Activated CD4-positive, alpha-beta T cell treated with anti-CD3 and anti-CD28 coated beads for 4 hours (primary cell): ENCODE measurements at places on chromosomes 12 and 14.

- DNase-seq, result no peak
Observed at GRCh38 chr12:115709540-115710011, 567.9 kb downstream of the MED13L start.

DNA sequence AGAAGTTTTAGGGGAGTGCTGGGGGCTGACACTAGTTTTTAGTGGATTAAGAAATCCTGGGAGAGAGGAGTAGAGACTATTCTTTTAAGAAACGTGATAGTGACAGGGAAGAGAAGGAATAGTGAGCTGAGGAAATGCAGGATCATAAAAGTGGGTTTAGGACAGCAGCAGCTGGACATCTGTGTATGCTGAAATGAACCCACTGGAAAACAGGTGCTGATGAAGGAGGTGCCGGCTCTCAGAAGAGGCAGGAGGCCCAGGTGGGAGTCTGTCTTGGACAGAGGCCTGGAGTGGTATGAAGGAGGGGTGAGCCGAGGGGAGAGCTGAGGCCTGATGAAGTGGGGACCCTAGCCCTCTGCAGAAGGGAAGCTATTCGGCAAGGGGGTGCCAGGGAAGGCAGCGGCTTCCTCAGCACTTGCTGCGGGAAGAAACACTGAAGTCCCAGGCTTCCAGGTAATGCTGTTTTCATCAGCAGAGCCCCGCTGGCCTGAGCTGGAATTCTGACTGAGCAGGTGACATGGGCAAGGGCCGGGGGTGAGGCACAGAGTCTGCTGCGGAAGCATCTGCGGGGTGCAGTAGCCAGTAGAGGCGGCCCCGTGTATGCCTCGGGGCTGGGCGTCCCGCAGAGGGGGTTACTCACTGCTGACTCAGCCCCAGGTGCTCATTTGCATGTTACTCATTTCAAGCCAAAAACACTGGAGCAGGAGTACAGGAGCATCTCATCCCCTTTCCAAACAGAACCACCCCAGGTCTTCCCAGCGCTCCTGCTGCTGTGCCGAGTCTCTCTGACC is 89.7 kb downstream of the TMCC3 start:
- DNase-seq, result no peak

DNA sequence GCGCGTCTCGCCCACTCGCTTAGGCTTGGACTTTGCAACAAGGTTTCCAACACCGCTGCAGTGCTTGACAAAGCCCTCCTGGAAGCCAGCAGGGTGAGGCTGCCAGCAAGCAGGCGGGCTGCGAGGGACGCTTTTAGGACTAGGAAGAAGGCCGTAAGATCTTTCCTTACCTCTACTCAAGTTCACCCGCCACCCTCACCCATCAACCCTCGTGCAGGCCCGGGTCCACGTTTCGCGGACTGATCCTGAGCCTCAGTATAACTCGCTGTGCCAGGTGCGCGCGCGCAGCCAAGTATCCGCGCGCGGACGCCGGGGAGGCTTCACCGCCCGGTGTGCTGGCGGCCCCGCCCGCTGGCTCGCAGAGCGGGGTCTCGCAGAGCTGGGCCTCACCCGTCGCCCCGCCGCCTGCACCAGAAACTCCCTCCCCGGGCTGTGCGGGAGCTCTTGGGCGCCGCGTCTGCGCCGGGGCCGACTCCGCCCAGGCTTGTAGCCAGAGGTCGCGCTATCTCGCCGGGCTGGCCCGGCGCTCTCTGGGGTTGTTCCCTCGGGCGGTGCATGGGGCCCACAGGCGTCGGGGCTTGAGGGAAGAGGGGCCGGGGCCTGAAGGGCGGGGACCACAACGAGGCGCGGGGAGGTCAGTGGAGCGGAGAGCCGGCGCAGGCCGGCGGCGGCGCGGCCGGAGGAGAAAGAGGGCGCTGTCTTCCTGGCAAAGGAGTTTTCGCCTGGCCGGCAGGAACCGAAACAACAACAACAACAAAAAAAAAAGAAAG is 7.6 kb upstream of the SIX1 start:
- no peak for DNase-seq

DNA sequence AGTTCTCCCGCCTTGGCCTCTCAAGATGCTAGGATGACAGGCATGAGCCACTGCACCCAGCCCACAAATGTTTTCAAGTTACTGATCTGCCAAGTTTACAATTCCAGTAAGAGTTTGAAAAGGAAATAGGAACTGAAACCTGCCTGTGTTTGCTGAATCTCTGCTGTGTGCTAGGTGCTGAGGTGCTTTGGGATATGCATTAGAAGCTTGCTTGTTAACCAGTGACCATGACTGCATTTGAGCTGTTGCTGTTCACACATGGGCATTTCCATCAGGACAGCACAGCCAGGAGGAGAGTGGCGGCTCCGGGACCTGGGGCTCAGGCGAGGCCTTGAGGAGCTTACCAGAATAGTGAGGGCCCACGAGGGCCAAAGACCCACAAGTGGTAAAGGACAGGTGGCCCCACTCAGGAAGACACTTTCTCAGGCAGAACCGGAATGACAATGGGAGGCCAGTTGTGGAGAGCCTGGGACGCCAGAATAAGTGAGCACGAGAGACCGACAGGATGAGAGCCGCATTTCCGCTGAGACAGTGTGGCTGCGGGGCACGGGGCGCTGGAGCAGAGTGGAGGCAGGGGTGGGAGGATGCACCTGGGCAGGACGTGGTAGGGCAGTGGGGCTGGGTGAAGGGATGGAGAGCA is 54.5 kb upstream of the MMP17 start:
- DNase-seq, result no peak

- DNase-seq, result no peak
Observed at GRCh38 chr12:89314060-89314761, 38.1 kb downstream of the DUSP6 start.

- DNase-seq, result no peak
Observed at GRCh38 chr12:56517854-56518253, 3.8 kb upstream of the RBMS2 start.

- no peak for DNase-seq
Observed at GRCh38 chr12:89899651-89900050, 191.0 kb upstream of the ATP2B1 start.

DNA sequence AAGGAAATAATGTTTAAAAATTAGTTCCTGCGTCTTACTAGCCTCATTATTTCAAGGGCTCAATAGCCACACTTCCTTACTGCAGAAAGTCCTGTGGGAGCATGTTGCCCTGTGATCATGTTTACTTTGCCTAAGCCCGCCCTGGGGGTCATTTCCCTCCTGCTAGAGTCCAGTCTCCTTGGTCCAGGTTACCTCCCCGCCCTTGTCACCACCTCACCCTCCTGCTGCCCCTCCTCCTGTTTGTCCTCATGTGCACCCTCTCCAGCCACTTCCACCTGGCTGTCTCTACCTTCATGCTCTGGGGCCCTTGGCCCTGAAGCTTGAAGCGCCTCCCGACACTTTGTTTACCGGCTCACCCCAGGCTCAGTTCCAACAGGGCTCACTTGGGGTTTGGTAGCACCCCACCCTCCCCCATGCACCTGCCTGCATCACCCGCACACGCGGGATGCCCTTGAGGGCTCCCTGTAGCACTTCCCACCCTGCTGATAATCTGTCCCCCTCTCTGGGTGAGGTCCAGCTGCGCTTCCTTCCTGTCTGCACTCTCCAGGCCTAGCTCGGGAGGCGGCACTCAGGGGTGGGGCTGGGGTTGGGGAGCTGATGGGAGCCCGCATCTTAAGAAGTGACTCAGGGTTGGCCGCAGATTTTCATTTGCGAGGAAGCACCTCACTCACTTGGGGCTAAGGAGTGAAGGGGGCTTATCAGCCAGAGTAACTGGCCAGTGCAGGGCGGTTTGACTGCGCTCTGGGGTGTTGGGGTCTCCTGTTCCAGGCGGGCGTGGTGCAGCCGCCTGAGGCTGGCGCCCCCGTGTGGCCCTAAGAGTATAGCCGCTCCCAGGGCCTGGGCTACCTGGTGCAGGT is 40.1 kb downstream of the SMIM41 start:
- DNase-seq, result peak; percentile 11

GRCh38 chr14:102196039-102196901 is 56.6 kb downstream of the WDR20 start:
- no peak for DNase-seq

DNA sequence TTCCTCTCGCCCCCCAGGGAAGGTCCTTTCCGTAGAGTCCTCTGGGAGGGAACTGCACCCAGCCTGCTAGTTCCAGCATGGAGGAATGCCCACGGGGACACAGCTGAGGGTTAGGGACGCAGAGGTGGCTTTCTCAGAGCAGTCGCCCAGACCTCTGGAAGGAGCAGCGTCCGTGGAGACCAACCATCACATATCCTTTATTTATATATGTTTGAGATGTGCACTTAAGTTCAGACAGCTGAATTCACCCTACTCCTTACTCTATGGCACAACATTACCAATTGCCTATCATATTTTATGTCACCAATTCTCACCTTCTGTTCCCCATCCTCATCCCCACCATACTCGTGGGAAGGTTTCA is 305.6 kb upstream of the DIO3 start:
- DNase-seq, result no peak

DNA sequence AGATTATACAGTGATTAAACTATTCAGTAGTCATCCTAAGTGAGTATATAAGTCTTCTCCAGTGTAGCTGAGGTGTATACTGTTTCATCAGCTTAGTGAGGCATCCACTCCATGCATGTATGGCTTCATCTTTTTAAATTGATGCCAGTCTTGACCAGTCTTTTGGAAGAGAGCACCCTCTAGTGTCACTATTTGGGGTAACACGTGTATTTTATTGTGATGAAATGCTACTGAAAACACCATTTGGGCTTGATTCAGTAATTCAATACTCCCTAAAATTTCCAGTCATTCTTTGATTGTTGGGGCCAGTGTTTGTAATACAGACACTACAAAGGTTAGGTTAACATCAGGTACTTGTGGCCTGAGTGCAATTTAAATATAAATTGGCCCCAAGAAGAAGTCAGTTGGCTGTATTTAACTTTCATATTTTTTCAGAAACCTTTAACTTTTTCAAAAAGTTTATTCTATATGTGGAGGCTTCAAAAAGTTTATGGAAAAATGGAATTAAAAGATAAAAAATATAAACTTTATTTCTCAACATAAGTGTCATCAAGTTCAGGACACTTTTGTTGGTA is 35.3 kb downstream of the MIPOL1 start:
- no peak for DNase-seq

GRCh38 chr12:91817517-91817916 is 328.1 kb downstream of the BTG1 start:
- no peak for DNase-seq

DNA sequence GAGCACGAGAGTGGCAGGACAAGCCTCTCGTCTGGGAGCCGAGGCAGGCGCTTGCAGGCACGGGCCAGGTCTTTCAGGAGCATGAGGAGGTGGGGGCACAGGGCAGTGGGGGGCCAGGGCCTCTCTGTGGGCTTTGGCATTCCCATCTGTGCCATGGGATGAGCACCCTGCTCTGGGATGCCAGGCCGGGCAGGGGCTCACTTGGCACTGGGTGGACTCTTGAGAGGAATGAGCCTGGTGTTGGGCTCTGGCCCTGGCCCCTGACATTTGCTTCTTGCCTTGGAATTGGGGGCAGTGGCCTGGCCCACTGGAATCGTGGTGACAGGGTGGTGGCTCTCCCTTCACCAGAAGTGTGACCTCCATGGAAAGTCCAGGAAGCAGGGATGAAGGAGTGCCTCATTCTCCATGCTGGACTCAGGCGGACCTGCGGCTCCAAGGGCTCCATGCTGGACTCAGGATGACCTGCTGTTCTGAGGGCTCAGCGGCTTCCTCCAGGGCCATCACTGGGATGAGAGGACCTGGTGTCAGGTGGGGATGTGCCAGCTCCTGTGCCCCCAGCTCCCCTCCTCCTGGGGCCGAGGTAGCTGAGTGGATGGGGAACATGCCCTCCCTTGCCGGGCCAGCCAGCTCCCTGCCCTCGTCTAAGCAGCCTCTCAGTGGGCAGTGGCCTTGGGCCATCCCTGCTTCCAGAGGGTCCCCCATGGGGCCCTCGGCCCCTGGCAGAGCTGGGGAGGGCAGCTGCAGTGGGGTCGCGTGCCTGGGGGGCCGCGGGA is 220.3 kb downstream of the KIF26A start:
- no peak for DNase-seq

DNA sequence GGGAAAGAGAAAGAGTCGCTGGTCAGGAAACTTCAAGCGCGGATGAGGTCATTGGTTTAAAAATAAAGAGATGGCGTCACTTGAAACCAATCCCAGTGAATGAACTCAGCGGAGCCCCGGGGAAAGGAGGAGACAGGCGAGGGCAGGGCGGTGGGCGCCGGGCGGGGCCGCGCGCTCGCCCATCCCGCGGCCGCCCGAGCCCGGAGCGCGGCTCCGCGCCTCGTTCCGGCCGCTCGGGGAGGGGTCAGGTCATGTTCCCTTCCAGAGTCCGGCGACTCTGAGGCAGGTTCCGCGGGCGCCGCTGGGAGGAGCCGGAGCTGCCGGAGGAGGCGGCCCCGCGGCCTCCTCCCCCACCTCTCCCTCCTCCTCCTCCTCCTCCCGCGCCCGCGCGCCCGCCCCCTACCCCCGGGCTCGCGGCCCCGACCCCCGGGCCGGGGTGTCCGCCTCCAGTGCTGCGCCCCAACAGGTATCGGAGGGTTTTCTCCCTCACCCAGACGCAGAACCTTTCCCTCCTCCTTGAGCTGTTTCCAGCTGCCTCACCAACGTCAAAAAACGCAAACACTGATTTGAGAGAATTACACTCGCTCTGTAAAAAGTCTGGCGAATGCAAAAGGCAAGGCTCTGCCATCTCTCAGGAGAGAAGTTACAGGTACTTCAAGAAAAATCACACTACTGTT is at the start of gene DUSP16:
Gene DUSP16, minus strand, starts transcription at position 279 of the 677 bp plus-strand sequence. CDS start 41,765 bp downstream, outside the sequence.
- peak; percentile 74 for DNase-seq

GRCh38 chr14:75274899-75275569 is 3.6 kb upstream of the FOS start:
- peak; percentile 28 for DNase-seq

- peak; percentile 61 for DNase-seq
Observed at GRCh38 chr14:104795781-104796686, 486 bp upstream of the AKT1 start.

DNA sequence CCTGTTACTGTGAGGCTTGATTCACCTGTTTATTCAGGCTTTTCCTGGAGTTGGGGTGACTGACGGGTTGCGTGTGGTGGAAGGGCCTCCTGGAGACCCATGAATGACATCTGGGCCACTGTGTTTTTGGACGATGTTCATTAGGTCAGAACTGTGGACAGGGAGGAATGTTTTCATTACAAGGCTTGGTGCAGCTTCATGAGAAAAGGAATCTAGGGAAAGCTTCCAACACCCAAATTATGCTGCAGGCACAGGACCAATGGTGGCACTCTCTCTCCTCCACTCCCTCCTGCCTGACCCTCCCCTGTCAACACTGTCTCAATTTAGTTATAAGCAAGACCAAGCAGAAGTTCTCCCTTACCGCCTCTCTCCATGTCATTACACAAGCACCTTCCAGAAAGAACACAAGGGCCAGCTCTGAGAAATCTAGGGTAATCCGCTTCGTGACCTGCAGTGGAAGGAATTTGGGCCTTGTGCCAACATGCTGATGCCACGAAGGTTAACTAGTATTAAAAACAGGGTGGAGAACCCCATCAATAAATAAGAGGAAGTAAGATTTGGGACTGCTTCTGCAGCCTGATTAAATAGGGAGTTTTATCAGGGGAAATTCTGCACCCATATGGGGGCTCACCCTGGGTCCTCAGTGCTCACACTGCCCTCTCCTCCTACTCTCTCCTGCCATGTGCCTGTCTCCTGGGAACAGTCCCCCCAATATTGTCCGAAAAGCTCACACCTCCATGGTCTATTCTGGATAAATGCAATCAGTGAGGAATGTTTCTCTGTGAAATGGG is 200.3 kb downstream of the KTN1 start:
- no peak for DNase-seq
